ENCODE measurements at places on chromosomes 2 and 18. TPM values are rescaled to one million over a fixed set of nuclear protein-coding genes. Genes with fewer than 3 reads are reported as not detected.

HOXD8 gene
- total RNA-seq = not detected

CFAP65 gene
- not detected for total RNA-seq

DAW1 gene
- total RNA-seq = 0.26 TPM

BOLL gene
- total RNA-seq = not detected

HOXD4 gene
- not detected for total RNA-seq

DOK1 gene
- total RNA-seq = 0.51 TPM

MROH2A gene
- not detected for total RNA-seq

AOX1 gene
- total RNA-seq = 15.7 TPM

EPHA4 gene
- 6.1 TPM for total RNA-seq

CTAGE1 gene
- under 0.01 TPM for total RNA-seq

USP14 gene
- total RNA-seq = 22.3 TPM

SLC16A14 gene
- total RNA-seq = 2.4 TPM

RAMP1 gene
- total RNA-seq = 2.1 TPM

CREG2 gene
- total RNA-seq = 0.26 TPM

TOGARAM2 gene
- total RNA-seq = not detected

CYRIA gene
- 4.1 TPM for total RNA-seq

ACADL gene
- total RNA-seq = 0.26 TPM

ATP6V1B1 gene
- not detected for total RNA-seq

ANKRD30BL gene
- total RNA-seq = not detected

ATOH8 gene
- not detected for total RNA-seq

ASPRV1 gene
- total RNA-seq = 0.38 TPM

STRADB gene
- total RNA-seq = 11.3 TPM

CHRNA1 gene
- total RNA-seq = not detected

CHRND gene
- total RNA-seq = not detected

SNTG2 gene
- total RNA-seq = not detected

AQP12B gene
- not detected for total RNA-seq

PRSS56 gene
- not detected for total RNA-seq

RAB27B gene
- total RNA-seq = 65.5 TPM

TXNL1 gene
- 24.1 TPM for total RNA-seq

GMPPA gene
- total RNA-seq = 40.3 TPM

FAM110C gene
- 9.2 TPM for total RNA-seq

HEATR5B gene
- total RNA-seq = 20.4 TPM

HOXD12 gene
- not detected for total RNA-seq

WBP1 gene
- total RNA-seq = 31.1 TPM

GPR35 gene
- 0.26 TPM for total RNA-seq

FBLN7 gene
- total RNA-seq = under 0.01 TPM

SLC5A7 gene
- not detected for total RNA-seq

BMP10 gene
- total RNA-seq = not detected

XDH gene
- total RNA-seq = 6.1 TPM

CIB4 gene
- total RNA-seq = not detected

TXNDC2 gene
- under 0.01 TPM for total RNA-seq

RSAD2 gene
- 0.53 TPM for total RNA-seq

RUFY4 gene
- total RNA-seq = not detected

FNDC4 gene
- 8.1 TPM for total RNA-seq

SP5 gene
- total RNA-seq = not detected

DSG1 gene
- 0.64 TPM for total RNA-seq

RNF138 gene
- 18.2 TPM for total RNA-seq

REG1B gene
- not detected for total RNA-seq

MTCL1 gene
- 12.7 TPM for total RNA-seq

CENPA gene
- 0.26 TPM for total RNA-seq

CHRNG gene
- total RNA-seq = not detected

IKZF2 gene
- 27.4 TPM for total RNA-seq

VAMP8 gene
- total RNA-seq = 41.3 TPM

Measured in bronchial epithelial cell (primary cell).